ENCODE measurements at places on chromosomes 13 and 19.

- DNase-seq: no peak
Observed at GRCh38 chr19:46404055-46404752, 9.2 kb downstream of the CCDC8 start.

- DNase-seq: peak; percentile 66
Observed at GRCh38 chr19:42596391-42597072, 1.8 kb upstream of the CEACAM8 start.

DNA sequence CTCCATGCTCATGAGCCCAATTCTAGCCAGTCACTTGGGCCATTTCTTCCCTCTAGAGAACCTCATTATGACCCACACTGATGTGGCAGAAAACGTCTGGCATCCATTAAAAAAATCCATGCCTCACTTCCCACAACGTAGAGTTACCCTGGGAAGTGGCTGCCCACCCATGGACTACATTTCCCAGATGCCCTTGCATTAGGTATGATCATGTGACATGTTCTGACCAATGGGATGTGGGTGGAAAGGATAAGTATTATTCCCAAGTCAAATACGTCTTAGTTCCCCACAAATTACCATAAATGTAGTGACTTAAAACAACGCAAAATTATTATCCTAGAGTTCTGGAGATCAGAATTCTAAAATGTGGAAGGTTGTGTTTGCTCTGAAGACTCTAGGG, 47.9 kb upstream of the ZNRF4 start:
- no peak for DNase-seq

DNA sequence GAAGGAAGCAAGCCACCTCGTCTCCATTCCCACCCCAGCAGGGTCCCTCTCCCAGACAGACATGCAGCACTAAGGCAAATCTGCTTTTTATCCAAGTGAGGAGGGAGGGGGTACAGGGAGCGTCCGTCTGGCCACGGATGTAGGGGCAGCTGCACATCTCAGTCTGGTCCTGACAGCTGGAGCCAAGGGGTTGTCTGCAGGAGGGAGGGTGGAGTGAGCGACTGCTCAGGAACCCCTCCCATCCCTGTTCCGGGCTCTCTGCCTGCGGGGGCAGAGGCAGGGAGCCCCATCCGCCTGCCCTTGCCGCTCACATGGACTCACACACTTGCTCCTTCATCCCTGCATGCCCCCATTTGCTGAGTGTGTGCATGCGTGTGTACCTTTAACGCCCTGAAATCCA, 2.5 kb downstream of the TMEM190 start:
- no peak for DNase-seq

DNA sequence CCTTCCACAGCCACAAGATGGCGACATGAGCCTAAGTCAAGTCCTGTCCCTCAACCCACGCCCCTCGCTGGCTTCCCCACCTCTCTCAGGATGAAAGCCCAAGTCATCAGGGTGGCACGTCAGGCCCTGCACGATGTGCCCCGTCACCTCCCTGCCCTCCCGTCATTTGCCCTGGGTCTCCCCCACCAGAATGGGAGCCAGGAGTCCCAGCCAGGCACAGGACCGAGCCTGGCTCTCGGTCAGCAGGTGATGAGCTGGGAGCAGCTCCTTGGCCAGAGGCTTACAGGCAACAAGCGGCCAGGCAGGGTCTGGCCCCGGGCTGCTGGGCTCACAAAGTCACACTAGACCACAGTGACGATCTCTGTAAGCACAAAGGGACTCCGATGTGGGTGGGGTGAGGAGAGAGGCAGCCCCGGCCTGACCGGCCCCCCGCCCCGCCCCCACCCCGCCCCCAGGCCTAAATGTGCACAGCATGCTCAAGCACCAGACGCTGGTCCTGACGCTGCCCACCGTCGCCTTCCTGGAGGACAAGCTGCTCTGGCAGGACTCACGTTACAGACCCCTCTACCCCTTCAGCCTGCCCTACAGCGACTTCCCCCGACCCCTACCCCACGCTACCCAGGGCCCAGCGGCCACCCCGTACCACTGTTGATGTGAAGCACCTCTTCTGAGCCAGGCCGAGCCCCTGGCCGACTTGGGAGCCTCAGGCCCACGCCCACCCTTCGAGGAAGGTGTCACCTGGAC, 7.3 kb downstream of the MRPL4 start:
- DNase-seq: peak; percentile 84

DNA sequence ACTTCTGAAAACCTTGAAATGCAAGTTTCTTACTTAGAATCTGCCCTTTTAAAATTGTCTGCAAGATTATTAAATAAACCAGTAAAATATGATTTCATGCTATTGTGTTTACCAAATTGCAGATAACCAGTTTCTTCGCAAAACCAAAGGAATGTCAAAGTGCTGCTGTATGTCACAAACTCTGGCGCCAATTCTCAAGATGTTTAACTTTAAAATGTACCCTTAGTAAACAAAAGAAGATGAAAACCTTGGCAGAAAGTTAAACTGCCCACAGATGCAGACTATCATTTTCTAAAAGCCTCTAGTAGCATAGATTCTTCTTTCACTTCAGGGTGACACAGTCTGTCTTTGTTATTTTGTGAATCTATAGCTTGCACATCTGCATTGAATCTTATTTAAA, 189.2 kb downstream of the SLITRK6 start:
- DNase-seq: no peak

GRCh38 chr13:41065078-41065477, 3.8 kb downstream of the WBP4 start:
- DNase-seq: no peak

- no peak for DNase-seq
Observed at GRCh38 chr19:39740395-39740794, 2.6 kb upstream of the CLC start.

- DNase-seq: peak; percentile 93
Observed at GRCh38 chr19:3618144-3618810, 8.3 kb downstream of the CACTIN start.

- no peak for DNase-seq
Observed at GRCh38 chr13:97978651-97979050, 25.2 kb downstream of the IPO5 start.

- no peak for DNase-seq
Observed at GRCh38 chr13:111215081-111216047, 100.3 kb downstream of the ARHGEF7 start.

DNA sequence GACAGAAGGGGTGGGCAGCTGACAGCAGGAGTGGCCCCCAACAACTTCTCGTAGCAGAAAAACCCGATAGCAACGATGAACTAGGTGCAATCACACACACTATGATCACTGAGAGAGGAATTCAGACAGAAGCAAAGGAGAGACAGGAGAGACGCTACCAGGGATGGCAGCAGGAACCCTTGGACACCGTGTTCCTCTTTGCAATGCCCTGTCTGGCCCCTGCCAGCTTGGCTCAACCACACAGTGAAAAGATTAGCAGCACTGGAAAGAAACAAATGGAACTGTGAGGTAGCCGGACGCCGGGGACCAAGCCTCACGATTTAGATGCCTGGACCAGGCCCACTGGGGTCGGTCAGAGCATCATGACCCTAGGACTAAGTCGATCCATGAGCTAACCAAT, 23.6 kb downstream of the DCAF15 start:
- DNase-seq: no peak

DNA sequence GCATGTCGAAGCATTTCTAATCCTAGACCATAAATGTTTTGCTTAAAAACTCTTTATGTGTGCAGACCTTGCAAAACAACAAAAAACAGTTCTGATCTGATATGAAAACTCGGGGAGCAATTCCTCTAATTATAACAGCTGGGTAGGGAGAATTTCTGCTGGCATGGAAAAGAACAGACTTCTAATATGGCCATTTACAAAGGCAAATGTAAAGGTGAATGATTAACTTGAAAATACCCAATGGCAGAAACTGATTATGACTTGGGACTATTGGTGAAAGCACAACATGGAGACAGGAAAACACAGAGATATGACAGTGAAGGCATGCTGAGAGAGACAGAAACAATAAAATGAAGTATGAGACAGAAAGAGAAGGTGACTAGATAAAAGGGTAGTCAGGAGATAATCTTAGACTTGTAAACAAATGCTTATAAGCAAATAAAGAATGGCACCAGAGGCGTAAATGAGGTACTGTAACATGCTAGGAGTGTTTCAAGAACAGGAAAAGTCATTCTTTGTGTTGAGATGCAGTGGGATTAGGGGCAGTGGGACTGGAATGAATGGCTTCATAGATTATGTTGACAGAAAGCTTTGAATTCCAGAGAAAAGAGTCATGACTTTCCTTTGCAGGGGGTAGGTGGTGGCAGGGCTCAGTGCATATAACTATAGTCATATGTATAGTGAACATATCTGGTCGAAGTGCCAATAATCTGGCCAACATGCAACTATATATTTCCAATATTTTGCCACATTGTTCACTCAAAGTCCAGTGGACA, 393.0 kb downstream of the ITGBL1 start:
- no peak for DNase-seq

GRCh38 chr13:88022431-88023208, 351.4 kb downstream of the SLITRK5 start:
- no peak for DNase-seq

DNA sequence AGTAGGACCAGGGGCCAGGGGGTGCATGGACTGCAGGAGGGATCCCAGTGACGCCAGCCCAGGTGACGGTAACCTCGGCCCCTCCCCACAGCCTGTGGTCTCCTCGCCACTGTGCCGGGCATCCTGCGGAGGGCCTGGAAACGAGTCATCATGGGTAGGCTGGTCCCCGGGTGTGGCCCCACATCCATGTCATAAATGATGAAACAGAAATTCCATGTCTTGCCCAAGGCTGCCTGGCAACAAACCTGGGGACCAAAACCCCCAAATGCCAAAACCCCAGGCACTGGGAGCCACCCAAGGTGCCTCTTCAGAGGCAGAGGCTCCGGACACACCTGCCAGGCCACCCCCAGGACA, 20.9 kb downstream of the MAP2K2 start:
- no peak for DNase-seq

- no peak for DNase-seq
Observed at GRCh38 chr13:113027566-113027965, 58.6 kb downstream of the MCF2L start.

GRCh38 chr13:77002590-77003190, 10.8 kb downstream of the CLN5 start:
- no peak for DNase-seq

- no peak for DNase-seq
Observed at GRCh38 chr13:21735701-21736401, 65.0 kb downstream of the FGF9 start.

- DNase-seq: no peak
Observed at GRCh38 chr19:20482721-20483120, 82.9 kb downstream of the ZNF737 start.

DNA sequence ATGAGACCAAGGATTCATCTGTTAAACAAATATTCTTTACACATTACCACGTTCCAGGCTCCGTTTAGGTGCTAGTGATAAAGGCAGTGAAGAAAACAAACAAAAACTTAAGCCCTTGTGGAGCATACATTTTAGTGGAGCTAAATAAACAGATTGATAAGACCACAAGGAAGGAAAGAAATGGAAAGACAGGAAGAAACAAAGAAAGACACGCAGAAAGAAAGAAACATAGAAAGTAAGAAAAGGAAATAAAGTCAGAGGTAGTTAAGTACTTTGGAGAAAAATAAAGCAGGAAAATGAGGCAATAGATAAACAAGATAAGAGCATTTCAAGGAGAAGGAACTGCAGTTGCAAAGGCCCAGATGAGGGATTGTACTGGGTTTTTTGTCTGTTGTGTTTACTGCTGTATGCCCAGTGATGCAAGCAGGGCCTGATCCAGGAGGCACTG, 998 bp downstream of the NFKBIB start:
- DNase-seq: no peak

GRCh38 chr13:72638059-72638815, 89.2 kb downstream of the MZT1 start:
- DNase-seq: no peak
